RPMI7951 (cell line): ENCODE measurements at places on chromosomes 4 and X. TPM values are rescaled to one million over a fixed set of nuclear protein-coding genes. Genes with fewer than 3 reads are reported as not detected.

Gene NPY2R
- total RNA-seq = not detected in 2 replicates

Gene PRDM8
- 6.4 and 11.7 TPM in 2 replicates for total RNA-seq

- no peak for DNase-seq
These were observed 25.1 kb downstream of the RRAGB start for GRCh38 chrX:55742649-55743048.

Gene NDP
- 2.4 and 4.8 TPM in 2 replicates for total RNA-seq

- no peak for DNase-seq
These were observed 7.3 kb upstream of the PRSS12 start for GRCh38 chr4:118360106-118360505.

Gene MTMR8
- 0.24 and 0.39 TPM in 2 replicates for total RNA-seq

DNA sequence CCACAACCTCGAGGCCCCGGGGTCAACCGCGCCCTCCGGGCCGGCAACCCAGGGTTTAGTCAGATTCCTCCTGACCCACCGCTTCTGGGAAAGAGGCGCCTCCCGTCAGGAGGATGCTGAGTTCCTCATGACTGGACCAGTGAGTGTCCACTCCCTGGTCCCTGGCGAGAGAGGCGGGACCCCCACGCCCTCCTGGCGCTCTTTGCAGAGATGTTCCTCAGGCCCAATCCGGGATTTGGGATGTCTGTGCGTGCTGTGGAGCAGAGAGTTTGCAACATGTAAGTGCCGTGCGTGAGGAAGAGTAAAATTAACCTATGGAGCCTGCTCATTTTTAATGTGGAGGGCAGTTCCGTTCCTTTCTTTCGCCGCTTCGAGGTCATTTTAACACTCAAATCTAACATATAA is 824 bp upstream of the UGDH start:
- DNase-seq = peak; percentile 88

DNA sequence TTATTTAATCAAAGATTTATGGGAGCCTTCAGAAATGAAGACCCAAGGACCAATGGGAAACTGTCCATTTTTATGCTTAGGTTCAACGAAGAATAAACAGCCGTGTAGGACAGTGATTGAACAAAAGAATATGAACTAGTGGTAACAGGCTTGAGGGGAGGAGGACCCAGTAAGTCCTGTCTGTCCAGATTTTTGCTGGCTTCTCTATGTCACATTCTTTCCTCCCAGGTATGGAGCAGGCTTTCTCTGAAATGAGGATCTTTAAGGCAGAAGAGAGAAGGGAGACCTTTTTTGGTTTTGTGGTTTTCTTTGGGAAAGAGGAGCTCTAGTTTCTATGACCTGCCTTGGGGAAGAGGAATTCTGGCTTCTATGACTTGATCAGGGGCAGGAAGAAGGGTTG is 74.1 kb downstream of the BANK1 start:
- DNase-seq = no peak

DNA sequence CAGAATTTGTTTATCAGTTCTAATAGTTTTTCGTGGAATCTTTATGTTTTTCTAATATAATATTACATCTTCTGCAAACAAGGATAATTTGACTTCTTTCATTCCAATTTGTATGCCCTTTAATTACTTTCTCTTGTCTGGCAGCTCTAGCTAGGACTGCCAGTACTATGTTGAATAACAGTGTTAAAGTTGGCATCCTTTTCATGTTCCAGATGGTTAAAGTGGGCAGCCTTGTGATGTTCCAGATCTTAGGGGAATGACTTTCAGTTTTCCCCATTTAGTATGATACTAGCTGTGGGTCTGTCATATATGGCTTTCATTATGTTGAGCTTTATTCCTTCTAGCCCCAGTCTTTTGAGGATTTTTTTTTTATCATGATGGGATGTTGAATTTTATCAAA is 220.6 kb upstream of the WDFY3 start:
- no peak for DNase-seq

DNA sequence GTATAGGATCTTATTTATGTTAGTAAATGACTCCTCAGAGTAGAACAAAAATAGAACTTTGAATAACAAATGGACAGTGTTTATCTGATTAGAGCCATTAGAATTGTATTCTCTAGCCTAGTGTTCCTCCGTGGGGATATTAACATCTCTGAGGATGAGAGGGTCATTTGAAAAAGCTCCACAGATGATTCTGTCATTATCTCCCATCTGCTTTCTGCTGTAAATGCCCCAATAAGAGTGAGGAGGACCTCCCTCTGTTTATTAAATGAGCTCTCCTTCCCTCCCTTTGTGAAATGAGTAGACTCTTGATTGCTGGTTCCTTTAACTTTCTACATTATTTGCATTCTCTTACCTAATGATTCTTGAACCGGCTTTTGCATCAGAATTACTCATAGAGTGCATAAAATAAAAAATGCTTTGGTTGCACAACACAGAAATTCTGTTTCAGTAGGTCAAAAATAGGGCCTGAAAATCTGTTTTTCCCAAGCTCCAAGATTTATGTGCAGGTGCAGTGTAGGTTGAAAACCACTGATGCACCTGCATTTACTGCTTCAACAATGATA is 18.0 kb downstream of the GC start:
- DNase-seq = no peak

Gene MAB21L2
- 0.10 TPM in 1 of 2 replicates, not detected in the other for total RNA-seq

Gene DDIT4L
- total RNA-seq = 0.10 TPM in 1 of 2 replicates, not detected in the other

DNA sequence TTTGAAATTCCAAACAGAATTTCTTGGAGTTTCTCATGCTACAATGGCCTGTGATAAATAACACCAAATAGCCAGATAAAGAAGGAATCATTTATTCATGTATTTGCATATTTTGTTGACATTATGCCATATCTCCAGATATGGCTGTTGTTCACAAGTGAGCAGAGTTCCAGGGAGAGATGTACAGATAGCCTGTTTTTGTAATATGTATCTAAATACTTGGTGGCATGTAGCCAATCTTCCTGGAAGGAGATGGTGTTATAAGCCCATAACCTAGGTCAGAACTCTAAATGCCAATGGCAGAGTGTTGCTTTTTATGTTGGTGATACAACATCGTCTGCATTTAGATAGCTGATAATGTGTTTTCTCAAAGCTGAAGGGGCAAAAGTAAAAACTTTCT is 292.2 kb downstream of the FBXO8 start:
- no peak for DNase-seq

Gene RRH
- total RNA-seq = not detected in 2 replicates

Gene GAGE12F
- not detected in 2 replicates for total RNA-seq

- DNase-seq = no peak
These were observed 197.8 kb downstream of the FRAS1 start for GRCh38 chr4:78254893-78255292.

Gene HTR2C
- total RNA-seq = 0.20 and 0.24 TPM in 2 replicates

Gene F9
- not detected in 2 replicates for total RNA-seq

DNA sequence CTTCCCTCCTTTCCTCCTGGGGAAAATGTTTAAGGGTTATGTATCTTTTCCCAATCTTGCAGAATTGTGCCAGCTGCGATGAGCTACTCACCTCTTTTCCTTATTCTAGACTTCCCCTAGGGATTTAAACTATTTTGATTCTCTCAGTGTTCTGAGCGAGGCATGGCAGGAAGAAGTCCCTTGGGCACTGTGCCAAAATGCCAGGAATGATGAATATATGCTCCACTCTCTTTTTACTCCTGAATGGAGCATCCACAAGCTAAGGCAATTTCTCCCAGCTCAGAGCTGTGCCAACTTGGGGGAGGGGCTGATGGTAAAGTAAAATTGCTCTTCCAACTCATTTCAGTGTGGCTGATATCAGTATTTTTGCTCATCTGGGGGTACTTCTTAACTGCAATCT is 4.0 kb upstream of the C4orf17 start:
- DNase-seq = peak; percentile 2

GRCh38 chrX:140091125-140091886 is 126.0 kb upstream of the CXorf66 start:
- no peak for DNase-seq

Gene EDNRA
- 0.36 and 0.39 TPM in 2 replicates for total RNA-seq

GRCh38 chr4:138643827-138644226 is 371.8 kb upstream of the NOCT start:
- no peak for DNase-seq

Gene AFF2
- total RNA-seq = 0.68 and 1.7 TPM in 2 replicates

- no peak for DNase-seq
These were observed 118.2 kb upstream of the KLF8 start for GRCh38 chrX:56113785-56114436.

GRCh38 chr4:151781026-151781425 is 20.2 kb upstream of the GATB start:
- no peak for DNase-seq

- DNase-seq = no peak
These were observed 809.7 kb upstream of the NDST4 start for GRCh38 chr4:115923152-115923551.

Gene MAGEC1
- total RNA-seq = under 0.01 and 0.10 TPM in 2 replicates

DNA sequence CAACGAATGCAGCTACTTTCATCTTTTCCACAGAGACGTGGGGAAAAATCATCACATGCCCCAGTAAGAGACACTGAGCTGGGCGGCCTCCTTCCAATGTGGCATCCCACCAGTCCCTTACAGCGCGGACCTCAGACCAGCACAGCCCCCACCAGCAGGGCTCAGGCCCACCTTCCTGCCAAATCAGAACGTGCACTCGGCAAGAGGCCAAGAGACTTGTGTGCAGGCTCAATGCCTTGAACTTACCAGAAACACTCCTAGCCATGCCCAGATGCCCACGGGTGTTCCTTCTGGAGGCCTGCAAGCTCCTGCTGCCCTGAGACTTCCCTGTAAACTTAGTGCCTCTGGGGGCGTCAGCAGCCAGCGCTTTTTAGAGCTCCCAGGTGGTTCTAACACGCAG is 31.2 kb downstream of the WDR1 start:
- DNase-seq = no peak

- DNase-seq = no peak
These were observed 7.8 kb downstream of the PNCK start for GRCh38 chrX:153665726-153666306.

Gene CDKN2AIP
- 15.6 and 16.9 TPM in 2 replicates for total RNA-seq

- peak; percentile 15 for DNase-seq
These were observed 689 bp downstream of the METAP1 start for GRCh38 chr4:98996056-98996764.

Gene CLNK
- total RNA-seq = not detected in 2 replicates

Gene USP51
- 0.49 and 1.1 TPM in 2 replicates for total RNA-seq

- peak; percentile 0 for DNase-seq
These were observed 905.2 kb downstream of the TRAM1L1 start for GRCh38 chr4:116180157-116180601.

DNA sequence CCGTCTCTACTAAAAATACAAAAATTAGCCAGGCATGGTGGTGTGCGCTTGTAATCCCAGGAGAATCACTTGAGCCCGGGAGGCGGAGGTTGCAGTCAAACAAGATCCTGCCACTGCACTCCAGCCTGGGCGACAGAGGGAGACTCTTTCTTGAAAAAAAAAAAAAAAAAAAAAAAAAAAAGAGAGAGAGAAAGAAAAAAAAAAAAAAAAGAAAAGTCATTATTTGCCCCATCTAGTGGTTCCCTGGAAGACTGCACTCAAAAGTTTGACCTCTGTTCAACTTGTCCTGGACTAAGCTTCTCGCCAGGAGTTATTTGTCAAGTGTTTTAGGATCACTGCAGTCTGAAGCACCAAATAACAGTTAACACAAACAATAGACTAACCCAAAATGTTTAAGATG is 45.3 kb upstream of the KCTD8 start:
- DNase-seq = peak; percentile 2

DNA sequence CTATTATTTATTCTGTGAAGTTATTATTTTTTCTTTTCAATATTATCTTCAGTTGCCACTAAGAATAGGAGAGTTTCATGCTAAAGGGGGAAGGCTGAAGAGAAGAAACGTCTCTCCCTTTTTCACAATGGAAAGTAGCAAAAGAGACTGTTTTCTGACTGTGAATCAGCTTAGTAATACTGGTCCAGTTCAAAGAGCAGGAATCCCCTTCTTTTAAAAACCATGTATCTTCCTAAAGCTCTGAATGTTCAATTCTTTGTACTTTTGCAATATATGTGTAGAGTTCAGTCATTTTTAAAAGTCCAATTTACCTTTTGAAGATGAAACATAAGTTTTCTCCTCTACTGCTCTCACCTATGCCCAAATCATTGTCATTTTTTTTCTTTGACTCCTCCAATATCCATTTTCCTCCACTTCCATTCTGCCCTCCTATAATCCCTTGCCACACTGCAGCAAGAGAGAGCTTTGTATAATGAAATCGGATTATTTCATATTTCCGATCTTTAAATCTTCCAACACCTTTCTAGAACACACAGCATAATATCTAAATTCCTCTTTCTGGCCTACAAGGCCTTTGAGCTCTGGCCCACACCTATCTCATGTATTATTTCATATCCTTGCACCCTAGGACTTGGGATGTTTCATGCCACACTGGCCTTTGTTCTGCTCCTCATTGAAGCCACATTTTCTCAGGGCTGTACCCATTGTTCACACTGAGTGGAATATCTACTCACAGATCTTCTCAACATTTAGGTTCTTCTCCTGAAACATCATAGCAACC is 195.3 kb downstream of the CAMK2D start:
- no peak for DNase-seq

- DNase-seq = no peak
These were observed 73.9 kb upstream of the DIPK2B start for GRCh38 chrX:45274576-45274975.

- no peak for DNase-seq
These were observed at the start of gene DAPP1 for GRCh38 chr4:99816545-99817308. TSS of gene DAPP1 (plus strand) at chr4:99816827. CDS start at chr4:99816914, 87 bp downstream.

Gene NUDT10
- 0.68 and 0.96 TPM in 2 replicates for total RNA-seq

- DNase-seq = peak; percentile 73
These were observed 79.9 kb upstream of the EGFL6 start for GRCh38 chrX:13489454-13489853.

Gene APLN
- 0.98 and 1.2 TPM in 2 replicates for total RNA-seq

Gene IL13RA1
- total RNA-seq = 29.4 and 32.2 TPM in 2 replicates

Gene UGT2B15
- total RNA-seq = not detected in 2 replicates

DNA sequence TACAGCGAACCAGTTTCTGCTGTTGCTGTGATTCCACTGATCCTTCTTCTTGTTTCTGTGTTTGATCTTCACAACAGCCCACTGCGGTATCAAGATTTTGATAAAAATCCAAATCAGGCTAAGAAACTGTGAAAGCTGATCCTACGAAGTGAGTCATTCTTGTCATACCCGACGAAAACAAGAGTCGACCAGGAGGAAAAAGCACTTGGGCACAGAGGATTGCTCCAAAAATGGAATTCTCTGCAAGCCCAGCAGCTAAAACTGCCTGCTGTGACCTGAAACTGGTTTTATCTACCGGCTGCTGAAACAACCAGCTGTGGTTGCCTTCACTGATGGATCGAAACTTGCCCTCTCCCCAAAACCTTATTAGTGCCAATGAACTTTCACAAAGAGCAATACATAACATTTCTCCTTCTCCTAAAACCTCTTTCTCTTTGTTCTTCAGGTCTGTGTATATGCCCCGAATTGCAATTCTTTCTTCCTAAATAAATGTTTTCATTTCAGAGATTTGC is 607.0 kb upstream of the PRKX start:
- no peak for DNase-seq

- DNase-seq = no peak
These were observed 14.6 kb downstream of the PLP1 start for GRCh38 chrX:103791228-103791627.

GRCh38 chr4:30436394-30436793 is 283.8 kb upstream of the PCDH7 start:
- DNase-seq = no peak

- DNase-seq = no peak
These were observed 1.3 kb downstream of the NOP14 start for GRCh38 chr4:2961811-2962441.
